Midbrain (tissue), 1 donor: ENCODE measurements at places on chromosomes 12 and 14.

DNA sequence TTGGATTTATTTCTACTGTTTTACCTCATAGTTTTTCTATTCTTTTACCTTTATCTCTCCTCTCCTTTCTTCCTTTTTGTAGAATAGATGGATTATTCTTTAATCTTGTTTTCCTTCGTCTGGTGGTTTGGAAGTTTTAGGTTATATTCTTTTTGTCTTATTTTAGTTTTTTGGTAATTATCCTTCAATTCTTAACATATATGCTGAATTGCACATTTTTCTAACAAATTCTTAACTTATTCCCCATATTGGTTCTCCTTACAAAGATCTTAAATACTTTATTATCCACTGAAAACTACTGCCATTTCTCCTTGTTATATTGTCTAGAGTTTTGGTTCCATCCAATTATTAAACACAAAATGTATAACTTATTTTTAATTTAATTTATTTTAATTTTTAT lies 42.3 kb downstream of the CATSPERB start:
- DNase-seq = no peak

GRCh38 chr12:124548854-124549378 lies 18.5 kb downstream of the NCOR2 start:
- no peak for DNase-seq

DNA sequence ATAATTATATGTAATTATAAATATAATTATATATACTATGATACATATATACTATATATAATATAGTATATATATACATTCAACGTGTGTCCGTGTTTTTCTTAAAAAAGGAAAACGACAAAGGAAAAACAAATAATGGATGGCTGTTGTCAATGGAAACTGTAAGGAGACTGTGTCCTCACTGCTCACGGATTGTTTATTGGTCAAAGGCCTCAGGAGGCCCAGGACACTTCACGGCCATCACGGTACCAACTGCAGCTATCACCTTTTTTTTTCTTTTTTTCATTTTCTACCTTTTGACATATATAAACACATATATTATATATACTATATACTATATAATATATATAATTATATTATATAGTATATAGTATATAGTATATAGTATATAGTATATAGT lies 113.4 kb downstream of the SPTSSA start:
- no peak for DNase-seq

DNA sequence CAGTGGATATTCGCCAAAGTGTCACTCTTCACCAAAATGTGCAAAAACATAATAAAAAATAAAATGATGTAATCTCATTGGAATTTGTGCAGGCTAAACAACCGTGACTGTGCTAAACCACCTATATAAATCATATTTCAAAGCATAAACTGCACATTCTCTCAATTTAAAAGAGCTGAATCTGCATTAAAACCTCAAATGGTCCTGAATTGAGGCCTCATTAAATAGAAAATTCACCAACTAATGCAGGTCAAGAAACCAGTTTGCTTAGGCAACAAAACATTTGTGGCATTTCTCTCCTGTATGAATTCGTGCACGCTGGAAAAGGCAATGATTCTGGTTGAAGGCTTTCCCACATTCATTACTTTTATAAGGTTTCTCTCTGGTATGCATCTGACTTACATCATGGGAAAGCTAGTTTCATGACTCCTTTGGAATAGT lies 80.1 kb upstream of the IFNG-AS1 start:
- DNase-seq = no peak

- peak; percentile 10 for DNase-seq
Observed at GRCh38 chr14:50832935-50833630, 2.1 kb upstream of the NIN start.
